Suprapubic skin (tissue), 4 donors: ENCODE measurements at places on chromosomes 5 and 9.

DNA sequence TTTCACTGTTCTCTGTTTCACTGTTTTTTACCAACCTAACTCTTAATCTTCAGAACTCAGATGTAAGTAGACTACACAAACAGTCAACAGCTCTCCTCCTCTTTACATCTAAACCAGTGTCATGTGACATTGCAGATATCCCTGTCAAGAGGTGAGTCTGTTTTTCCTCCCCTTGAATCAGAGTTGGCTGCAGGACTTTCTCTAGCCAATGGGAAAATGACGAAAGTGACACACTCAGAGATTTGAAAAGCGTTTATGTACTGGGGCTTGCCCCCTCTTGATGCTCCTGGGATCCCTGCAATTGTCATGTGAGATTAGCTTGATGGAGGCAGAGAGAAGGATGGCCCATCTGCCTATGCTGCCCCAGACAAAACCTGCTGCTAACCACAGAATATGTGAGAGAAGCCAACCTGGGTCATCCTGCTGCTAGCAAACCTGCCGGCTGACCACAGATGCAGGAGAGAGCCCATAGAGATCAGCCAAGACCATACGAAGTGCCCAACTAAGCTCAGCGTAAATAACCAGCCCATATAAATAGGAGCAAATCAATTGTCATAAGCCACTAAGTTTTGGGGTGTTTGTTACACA, 111.1 kb downstream of the ASTN2 start:
- no peak for DNase-seq

- no peak for DNase-seq
Observed at GRCh38 chr5:73673161-73673591, 47.2 kb downstream of the ARHGEF28 start.

DNA sequence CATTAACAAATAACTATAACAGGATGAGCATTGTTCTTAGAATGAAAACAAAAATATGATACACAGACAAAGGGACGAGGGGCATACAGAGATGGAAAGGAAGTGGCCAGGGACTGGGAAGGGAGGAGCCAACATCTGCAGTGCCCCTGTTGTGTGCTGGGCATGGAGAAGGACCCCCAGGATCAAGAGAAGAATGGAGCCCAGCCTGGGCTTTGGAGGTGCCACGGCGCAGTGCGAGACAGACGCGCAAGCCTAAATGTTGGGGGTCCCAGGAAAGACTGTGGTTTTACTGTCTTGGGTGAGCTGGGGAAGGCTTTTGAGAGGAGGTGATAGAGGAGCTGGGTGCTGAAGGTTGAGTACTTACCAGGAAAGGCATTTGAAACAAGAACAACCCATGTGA, 28.4 kb upstream of the DUSP1 start:
- no peak for DNase-seq

DNA sequence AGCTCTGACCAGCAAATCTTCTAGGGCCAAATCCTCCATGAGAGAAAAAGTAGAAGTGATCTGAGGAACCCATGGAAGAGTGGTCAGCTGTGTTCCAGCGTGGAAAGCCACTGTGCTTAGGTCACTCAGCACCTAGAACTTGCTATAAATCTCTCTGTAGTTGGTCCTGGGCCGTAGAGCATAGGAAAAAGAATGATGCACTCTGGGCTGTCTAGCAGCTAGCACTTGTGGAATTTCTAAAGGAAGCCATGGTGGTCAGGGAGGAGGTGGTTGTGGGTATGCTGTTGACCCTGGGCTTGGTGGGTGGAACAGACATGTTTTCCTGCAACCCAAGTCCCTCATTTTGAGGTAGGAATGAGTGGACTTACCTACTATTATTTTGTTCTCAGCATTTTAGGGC, 48.1 kb downstream of the GGTA1 start:
- no peak for DNase-seq

DNA sequence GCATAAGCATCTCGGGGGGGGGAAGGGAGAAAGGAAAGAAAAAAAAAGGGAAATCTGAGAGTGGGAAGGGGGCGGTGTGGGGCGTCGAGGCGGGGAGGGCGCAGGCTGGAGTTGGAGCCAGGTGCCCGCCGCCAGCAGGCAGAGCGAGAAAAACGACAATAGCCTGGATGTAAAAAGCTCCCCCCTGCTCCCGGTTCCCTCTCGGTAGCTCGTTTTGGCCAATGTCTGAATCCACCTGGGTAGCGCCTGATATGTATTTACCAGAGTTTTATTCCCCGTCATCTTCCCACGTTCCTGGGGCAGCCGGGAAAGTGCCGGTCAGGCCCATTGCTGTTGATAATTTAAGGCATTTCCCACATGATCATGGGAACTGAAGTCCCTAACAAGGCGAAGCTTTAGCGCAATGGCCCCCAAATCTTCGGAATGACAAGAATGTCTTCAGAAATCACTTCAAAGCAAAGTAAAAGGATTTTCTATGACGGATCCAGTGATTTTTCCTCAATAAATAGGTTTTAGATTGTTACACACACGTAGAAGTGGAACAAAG, 3.0 kb upstream of the OTP start:
- DNase-seq, result no peak

GRCh38 chr5:91229031-91229727, 153.9 kb downstream of the ARRDC3 start:
- no peak for DNase-seq

DNA sequence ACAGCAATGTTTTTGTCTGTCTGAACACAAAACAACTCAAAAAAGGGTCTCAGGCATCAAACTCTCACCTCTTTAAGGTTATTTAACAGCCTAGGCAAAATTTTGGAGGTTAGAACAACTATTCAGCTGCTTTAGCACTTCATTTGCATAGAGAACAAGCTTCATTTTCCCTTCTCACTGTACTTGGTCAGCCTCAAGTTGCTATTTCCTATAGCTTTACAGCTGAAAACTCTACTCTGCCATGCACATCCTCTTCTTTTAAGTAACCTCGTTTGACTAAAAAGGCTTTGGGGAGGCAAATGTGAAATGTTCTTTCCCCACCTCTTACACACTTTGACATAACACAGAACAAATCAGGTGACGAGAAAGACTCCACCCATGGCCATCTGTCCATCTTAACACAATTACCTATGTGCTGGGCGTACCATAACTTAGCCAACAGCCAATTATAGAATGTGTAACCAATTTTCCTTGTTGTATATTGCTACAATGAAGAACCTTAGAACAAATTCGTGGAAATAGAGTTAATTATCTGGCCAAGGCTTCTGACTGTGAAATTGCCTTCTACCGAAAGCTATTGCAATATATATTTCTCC, 195.7 kb downstream of the DCP2 start:
- no peak for DNase-seq

- DNase-seq, result no peak
Observed at GRCh38 chr5:74296685-74297408, 343.7 kb downstream of the ENC1 start.

DNA sequence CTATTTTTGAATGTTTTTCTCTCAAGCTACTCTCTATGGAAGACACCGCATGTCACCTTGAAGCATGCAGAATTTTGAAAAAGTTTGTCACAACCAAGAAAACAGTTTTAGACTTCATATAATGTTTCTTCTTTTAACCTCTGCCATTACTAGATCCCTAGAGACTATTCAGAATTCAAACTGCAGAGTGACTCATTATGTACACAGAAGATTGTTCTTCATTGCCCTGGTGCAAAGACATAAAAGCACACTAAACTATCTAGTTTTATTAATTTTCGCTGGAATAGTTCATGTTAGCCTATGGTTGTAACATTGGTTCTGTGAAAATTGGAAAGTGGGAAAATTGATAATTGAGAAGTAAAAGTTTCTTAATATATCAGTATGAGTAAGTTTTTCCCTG, 18.4 kb downstream of the F2RL2 start:
- no peak for DNase-seq

DNA sequence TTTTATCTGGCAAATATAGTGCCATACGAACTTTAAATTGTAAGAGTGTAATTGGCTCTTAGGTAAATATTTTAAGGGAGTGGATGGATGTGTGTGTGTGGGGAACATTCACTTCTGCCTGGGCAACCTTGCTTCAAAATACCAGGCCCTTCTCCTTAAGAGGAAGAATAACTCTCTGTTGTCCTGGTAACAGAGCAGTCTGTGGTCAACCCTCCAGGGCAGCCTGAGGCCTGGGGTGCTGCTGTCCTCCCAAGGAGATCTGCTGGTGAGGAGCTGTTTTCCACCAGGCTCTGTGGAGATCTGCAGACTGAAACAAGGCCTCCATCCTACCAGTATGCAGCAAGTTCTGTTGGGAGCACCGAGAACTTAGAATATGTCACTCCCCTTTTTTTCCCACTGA, 325.2 kb downstream of the PSAT1 start:
- DNase-seq, result no peak

DNA sequence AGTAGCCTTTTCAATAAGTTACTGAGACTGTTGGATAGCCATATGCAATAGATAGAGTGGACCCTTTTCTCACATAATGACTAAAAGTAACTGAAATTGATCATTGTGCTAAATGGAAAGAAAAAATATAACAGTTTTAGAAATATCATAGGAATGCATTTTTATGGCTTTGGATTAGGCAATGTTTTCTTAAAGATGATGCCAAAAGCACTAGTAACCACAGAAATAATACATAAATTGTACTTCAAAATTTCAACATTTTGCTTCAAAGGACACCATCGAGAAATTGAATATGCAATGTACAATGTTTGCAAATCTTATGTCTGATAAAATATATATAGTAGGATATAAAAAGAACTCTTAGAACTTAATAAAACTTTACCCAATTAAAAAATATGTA, 1267.5 kb upstream of the CDH9 start:
- DNase-seq, result no peak

DNA sequence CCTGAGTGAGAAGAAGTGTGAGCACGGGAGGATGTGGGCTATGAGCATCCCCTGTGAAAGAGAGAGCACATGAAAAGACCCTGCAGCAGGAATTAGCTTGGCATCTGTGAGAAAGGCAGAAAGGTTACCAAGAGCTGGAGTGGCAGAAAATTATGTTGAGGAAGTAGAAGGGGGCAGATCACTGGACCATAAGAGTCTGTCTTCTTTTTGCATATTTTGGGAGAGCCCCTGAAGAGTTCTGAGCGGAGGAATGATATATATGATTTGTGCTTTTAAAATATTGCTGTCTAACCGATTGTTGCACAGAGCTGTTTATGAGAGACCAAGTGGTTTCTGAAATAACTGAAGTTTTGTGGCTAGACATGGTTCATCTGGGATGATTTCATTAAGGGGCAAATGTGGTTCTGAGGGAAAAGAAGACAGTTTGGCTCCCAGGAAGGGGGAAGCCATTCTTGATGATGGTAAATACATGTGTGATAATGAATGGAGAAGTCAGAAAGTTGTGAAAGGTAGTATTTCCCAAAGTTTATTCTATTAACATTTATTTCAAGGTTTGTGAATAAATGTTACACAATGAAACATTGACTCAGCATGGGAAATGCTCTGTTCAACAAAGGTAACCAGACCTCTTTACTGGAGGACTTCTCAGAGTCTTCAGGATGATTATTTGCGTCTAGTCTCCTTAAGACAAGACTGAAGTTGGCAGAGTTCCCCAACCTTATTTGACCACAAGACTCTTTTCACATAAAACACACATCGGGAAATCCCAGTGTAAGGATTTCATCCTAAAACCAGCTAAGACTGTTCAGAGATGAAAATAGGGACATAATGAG, 31.5 kb upstream of the ADRB2 start:
- DNase-seq, result no peak

DNA sequence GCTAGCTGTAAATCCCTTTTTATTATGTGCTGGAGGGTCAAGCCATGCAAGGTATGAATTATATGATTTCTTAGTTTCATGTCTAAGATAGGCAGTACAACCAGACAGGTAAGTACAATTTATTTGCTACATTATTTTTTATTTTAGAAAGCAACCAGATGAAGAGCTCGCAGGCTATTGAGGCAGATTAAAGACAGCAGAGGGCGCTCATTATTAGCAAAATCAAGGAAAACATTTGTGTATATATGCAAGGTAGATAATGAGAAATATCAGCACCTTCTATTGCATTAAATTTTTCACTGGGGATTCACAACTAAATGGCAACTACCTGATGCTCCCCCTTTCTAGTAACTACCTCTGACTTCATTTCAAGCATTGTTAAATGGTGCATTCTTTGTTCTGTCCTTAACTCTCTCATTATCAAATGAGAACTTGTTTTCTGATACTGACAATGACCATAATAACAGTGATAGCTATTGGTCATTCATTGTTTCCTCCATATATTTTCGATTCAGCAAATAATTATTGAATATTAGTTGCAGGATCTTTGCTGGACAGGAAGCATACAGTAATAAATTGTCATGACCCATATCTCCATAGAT, 8.6 kb downstream of the SCGB3A2 start:
- no peak for DNase-seq

- no peak for DNase-seq
Observed at GRCh38 chr5:5401095-5401494, 21.4 kb upstream of the ICE1 start.

DNA sequence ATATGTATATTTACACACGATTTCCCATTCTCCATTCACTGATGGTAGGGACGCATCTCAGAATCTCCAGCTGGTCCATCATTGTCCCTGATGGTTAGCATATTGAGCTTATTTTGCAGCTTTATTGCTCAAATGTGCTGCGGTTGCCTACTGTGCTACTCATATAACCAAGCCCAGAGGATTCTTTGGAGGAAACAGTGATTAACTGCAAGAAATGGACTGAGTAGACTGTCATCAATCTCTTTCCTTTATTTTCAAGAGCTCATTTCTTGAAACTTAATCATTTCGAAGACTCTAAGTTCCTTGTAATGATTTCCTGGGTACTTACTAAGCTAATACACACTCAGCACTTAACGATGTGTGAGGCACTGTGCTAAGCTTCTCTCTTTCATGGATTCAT, 119.0 kb downstream of the MAT2B start:
- DNase-seq, result no peak

GRCh38 chr5:92019376-92019990, 636.4 kb upstream of the ARRDC3 start:
- DNase-seq, result no peak

DNA sequence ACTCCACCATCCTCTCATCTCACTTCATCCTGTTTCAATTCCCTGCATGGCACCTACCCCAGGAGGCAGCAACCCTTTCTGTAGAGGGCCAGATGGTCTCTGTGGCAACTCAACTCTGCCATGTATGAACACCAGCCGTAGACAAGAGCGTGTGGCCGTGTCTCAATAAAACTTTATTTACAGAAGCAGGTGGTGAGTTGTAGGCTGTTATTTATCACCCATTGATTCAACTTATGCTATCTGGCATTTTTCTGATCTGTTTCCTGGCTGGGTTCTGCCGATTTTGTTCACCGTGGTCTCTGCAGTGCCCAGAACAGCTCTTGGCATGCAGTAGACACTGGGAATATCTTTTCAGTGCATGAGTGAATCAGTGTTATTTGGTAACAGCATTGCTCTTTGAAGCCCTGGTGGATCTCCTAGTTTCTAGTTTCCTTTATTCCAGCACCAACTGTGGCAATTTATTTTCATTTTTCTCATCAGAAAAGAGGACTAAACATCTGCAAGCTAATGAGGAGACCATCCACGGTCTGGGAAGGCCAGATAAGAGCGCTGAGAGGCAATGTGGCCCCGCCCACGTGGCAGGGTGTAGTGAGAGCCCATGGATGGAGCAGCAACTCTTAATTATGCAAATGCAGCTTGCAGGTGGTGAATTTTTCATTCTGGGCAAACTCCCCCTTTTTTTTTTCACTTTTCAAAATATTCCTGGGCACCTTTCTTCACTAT, 77.9 kb downstream of the CTSL start:
- DNase-seq, result no peak

- no peak for DNase-seq
Observed at GRCh38 chr9:112408275-112408674, 28.4 kb downstream of the HSDL2 start.

GRCh38 chr9:38347946-38348345, 44.6 kb upstream of the ALDH1B1 start:
- DNase-seq, result peak; percentile 28

GRCh38 chr5:146103594-146103993, 1.8 kb downstream of the PLAC8L1 start:
- DNase-seq, result no peak
